GM18507 (cell line): ENCODE measurements at places on chromosomes 16 and 17.
A peak's percentile ranks its signal among the peaks of the same experiment; 100 is the strongest.

GRCh38 chr17:67051837-67052236 lies 7.5 kb downstream of the CACNG1 start:
- DNase-seq = no peak

- DNase-seq = no peak
Observed at GRCh38 chr17:40533896-40534295, 31.4 kb downstream of the CCR7 start.

DNA sequence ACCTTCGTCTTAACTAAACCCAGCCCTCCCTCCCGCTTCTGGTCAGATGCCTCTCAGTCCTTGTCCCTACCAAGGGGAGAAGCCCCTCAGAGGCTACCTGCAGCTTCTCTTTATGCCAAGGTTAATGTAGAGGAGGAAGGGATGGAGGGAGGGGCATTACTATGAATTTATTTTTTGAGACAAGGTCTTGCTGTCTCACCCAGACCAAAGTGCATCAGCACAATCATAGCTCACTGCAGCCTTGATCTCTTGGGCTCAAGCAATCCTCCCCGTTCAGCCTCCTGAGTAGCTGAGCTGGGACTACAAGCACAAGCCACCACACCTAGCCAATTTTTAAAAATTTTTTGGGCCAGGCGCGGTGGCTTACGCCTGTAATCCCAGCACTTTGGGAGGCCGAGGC lies 15.3 kb downstream of the EPOP start:
- no peak for DNase-seq

DNA sequence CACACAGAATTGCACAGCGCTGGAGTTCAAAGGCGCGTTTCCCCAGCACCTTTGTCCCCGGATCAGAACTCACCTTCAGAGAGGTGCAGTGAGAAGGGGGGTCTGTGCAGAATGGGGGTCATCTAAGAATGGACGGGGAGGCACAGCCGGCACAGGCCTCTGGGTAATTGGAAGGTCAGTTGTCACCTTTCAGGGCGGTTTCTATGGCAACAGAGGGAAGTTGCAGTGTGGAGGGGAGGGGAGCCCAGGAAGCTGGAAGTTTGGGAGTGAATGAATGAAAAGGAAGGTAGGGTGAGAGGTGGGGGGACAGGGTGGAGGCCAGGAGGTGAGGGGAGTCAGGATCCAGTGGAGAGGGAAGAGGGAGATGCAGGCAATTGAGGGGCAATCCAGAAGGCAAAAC lies 12.4 kb upstream of the KCNG4 start:
- no peak for DNase-seq

DNA sequence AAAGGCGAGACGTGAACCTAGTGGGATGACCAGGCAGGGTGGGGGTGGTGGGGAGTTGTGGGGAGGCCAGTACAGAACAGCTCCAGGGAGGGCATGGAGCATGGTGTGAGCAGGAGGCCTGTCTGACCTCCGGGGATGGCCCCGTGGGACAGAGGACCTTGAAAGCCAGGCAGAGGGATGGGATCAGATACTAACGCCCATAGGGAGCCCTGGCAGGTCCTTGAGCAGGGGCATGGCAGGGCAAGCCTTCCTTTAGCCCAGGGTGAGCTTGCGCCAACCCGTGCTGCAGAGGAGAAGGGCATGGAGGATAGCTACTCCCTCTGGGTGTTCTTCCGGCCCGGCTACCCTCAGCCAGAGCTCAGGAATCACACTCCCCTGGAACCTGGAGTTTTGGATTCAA lies 35.3 kb downstream of the TMEM235 start:
- no peak for DNase-seq

- no peak for DNase-seq
Observed at GRCh38 chr17:72502371-72503341, 381.8 kb downstream of the SOX9 start.

DNA sequence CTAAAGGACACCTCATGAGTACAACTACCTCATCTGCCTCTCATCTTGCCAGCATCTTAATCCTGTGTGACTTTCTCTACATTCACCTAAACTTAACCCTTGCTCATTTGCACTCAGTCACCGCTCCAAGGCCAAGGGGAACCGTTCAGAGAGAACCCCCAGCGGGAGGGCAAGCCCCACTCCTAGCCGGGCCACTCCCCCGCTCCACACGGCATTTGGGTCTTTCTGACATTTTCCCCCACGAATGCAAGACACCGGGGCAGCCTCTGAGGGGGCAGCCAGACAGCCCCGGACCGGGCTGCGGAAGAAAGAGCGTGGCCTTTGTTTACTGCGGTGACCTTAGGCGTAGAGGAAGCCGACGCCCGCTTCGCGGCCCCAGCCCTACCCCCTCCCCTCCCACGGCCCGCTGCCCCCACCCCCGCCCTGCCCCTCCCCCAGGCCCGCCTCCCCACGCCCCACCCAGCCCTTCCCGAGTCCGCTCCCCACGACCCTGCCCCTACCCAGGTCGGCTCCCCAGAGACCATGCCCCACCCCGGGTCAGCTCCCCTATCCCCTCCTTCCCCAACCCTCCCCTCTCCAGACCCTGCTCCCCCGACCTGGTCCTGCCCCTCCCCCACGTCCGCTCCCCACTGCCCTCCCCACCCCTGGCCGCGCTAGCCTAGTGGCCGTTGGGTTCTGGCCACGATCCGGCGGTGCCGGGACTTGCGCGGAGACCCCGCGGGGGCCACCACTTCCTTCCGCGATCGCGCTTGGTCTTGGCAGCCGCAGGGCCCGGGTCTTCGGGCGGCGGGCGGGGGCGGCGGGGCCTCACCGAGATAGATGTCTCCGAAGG lies 789 bp downstream of the CSNK1D start:
- peak; percentile 46 for DNase-seq

DNA sequence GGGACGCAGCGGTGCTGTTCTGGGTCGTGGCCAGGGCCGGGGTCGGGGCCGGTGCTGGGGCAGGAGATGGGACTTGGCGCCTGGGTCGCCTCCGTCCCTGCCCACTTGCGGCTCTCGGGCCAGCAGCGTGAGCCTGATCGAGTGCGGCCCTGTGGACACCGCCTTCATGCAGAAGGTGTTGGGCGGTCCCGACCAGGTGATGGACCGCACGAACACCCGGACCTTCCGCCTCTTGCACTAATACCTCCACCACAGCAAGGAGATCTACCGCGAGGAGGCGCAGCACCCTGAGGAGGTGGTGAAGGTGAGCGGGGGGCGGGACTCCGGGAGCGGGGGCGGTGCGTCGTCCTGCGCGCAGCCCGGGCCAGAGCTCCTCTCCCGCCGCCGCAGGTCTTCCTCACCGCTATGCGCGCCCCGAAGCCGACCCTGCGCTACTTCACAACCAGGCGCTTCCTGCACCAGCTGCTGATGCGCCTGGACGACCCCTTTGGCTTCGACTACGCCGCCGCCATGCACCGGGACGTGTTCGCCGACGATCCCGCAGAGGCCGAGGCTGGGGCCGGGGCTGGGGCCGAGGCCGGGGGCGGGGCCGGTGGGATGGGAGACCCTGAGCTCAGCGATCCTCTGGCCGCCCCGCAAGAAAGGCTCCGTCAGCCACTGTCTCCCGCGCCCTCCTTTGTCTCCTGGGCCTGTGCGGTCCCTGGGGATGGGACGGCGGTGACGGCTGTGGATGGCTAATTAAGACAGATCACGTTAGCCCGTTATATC lies 4.5 kb upstream of the HSD17B1 start:
- DNase-seq = peak; percentile 90

GRCh38 chr16:88440111-88440510 lies 13.0 kb upstream of the ZFPM1 start:
- no peak for DNase-seq

DNA sequence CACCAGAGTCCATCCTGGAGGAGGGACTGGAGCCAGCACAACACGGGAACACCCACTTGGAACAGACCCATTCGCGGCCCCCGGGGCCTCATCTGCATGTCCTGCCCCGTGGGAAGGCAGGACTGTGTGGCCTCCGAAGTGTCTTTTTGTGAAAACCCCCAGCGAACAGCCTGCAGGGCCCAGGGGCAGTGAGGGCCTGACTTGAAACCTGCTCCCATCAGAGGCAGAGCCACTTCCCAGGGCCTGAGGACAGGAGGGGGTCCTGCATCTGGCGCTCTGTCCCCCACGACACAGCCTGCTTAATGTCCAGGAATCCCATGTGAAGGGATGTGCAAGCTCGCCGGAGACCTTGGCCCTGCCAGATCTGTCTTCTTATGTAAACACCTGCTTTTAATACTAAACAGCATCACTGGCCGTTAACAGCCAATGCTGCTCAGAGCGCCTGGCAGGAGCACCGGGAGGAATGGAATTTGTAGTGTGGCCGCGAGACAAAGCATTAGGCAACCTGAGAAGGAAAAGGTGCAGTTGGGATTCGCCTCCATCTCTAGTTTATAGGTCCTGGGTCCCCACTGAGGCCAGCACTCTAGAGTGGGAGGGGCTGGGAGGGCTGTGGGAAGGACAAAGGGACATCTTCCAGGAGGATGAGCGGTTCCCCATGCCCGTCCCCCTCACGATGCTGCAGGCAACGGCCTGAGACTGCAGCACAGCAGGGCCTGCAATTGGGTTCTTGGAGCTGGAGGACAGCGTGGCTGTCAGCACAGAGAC lies 9.6 kb upstream of the EVPL start:
- no peak for DNase-seq

GRCh38 chr16:7888411-7888810 lies 555.8 kb downstream of the RBFOX1 start:
- DNase-seq = no peak

- no peak for DNase-seq
Observed at GRCh38 chr16:71460941-71461340, 1.1 kb downstream of the ZNF23 start.

DNA sequence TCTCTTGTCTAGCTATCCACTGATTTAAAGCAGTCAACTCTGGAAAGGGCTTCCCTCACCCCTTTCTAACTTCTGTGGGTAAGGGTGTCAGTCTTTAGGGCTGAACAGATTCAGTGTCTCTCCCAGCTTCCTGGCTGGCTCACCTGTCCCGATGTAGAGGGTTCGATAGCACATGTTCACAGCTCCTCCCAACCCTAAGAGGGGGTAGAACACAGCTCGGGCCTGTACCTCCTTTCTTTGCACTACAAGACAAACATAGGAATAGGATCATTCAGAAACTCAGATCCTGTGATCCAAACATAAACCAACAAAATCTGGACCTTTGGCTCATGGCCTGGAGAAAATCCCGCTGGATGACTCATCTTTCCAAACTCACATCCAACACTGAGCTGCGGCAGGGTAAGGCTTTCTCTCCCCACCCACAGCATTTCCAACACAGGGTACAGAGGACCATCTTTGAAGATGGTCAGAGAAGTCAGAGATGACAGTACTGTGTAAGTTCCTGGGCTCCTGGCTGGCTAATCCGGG lies 5.8 kb upstream of the DHRS13 start:
- no peak for DNase-seq

DNA sequence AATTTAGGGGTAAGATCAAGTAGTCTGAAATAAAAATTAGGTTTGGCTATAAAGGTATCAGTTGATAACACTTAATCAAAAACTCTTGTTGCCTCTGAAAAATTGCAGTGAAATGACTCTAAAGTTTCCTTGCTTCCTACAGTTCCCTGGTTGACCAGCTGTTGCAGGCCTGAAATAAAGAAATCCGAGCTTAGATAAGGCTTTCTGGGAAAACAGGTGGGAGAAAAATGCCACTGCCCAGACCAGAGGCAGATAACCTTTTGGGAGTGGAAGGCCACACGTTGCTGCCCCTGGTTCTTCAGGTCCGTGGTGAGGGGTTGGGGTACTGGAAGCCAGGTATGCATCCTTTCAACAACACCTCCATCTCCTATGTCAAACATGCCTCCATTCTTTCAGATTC lies 111.3 kb downstream of the HS3ST3A1 start:
- DNase-seq = no peak

- DNase-seq = no peak
Observed at GRCh38 chr16:15450624-15451023, 16.2 kb downstream of the BMERB1 start.

DNA sequence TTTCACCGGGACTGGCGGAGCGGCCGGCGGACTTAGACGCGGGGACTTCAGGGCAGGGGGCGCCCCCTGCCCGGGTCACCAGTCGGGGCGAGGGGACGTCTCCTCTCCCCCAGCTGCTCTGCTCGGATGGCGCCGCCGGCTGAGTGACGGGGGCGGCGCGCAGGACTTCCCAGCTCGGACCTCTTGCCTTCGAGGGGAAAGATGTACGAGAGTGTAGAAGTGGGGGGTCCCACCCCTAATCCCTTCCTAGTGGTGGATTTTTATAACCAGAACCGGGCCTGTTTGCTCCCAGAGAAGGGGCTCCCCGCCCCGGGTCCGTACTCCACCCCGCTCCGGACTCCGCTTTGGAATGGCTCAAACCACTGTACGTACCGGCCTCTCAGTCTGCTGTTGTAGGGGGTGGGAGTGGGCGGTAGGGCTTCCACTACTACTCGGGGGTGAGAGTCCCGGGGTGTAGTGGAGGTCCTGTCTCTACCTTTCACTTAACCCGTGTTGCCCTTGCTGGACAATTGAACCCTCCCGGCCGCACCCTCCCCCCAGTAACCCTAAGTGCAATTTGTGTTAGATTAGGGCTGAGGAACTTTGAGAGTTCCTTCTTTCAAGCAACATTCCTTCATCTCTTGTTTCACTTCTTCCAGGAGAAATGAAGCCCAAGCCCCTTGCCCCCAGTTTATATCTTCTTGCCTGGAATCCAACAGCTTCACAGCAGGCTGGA lies 21.9 kb downstream of the GJD3 start:
- DNase-seq = no peak

- DNase-seq = no peak
Observed at GRCh38 chr16:978403-978802, 3.2 kb upstream of the SOX8 start.

DNA sequence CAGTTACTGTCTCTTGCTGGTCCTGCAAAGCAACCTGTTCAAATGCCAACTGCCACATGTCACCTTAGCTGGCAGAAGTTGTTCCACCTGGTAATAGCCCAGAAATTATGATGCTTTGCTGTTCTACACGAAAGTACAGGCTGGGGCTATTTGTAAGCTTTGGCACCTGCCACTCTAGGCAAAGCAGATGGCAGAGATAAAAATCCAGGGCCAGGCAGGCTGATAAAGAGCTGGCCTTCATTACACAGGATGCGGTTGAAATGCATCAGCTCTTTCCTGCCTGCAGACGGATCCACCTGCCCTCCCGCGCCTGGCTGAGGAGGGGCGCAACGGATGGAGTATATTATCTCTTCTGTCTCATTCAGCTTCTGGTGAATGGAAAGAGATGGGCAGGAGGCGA lies 29.3 kb upstream of the KDM8 start:
- DNase-seq = no peak

DNA sequence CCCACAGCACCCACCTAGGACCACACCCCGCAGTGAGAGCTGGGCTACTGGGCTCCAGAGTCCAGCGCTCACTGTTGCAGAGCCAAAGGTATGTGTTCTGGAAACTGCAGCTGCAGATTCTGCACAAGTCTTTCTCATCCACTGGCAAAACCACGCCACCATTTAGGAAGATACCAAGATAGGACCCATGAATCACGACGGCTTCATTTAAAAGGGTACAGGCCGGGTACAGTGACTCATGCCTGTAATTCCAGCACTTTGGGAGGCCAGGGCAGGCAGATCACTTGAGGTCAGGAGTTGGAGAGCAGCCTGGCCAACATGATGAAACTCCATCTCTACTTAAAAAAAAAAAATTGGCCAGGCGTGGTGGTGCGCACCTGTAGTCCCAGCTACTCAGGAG lies 18.8 kb downstream of the FOXF1 start:
- DNase-seq = no peak
